ENCODE measurements at places on chromosomes 6 and 20.
A peak's percentile ranks its signal among the peaks of the same experiment; 100 is the strongest.

GRCh38 chr6:123117145-123117908 lies 121.3 kb downstream of the CLVS2 start:
- DNase-seq, result no peak

- DNase-seq, result no peak
Measured at GRCh38 chr6:131917763-131918649, 33.2 kb downstream of the CCN2 start.

- no peak for DNase-seq
Measured at GRCh38 chr6:10528158-10528981, 7.2 kb downstream of the GCNT2 start.

- DNase-seq, result no peak
Measured at GRCh38 chr6:134458857-134459657, 141.1 kb upstream of the SGK1 start.

DNA sequence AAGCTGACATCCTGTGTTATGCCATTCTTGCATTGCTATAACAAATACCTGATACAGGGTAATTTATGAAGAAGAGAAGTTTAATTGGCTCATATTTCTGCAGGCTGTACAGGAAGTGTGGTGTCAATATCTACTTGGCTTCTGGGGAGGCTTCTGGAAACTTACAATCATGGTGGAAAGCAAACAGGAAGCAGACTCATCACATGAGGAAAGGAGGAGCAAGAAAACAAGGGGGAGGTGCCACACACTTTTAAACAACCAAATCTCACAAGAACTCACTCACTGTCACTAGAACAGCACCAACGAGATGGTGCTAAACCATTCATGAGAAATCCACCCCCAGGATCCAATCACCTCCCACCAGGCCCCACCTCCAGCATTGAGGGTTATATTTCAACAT lies 143.1 kb upstream of the GGTLC1 start:
- no peak for DNase-seq

DNA sequence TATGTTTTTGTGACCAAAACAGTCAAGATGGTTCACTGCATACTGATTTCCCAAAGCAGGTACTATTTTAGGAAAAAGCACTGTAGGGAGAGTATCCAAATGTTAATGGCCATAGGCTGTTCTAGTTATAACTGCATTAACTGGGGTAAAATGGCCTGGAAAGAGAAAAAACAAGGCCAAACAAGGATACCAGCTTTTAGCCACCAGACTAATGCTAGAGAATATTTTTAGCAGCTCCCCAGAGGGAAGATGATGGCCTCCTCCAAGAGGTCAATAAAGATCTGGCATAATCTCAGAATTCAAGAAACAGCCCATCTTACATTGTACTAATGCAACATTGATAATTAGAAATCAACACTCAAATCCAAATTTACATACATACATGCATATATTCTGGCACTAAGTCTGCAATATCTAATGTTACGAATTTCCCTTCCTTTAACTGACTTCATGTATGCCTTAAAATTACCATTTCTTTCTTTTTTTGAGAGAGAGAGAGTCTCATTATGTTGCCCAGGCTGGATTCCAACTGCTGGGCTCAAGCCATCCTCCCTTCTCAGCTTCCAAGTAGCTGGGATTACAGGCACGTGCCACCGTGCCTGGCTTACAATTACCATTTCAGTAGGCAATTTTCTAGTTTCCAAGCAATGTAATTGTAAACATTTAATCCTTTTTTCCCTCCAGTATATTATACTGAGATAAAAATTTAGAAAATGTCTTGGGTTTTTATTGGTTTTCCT lies 9.3 kb downstream of the COX7A2 start:
- no peak for DNase-seq

GRCh38 chr6:47709160-47709559 lies 10.8 kb downstream of the ADGRF4 start:
- DNase-seq, result no peak

DNA sequence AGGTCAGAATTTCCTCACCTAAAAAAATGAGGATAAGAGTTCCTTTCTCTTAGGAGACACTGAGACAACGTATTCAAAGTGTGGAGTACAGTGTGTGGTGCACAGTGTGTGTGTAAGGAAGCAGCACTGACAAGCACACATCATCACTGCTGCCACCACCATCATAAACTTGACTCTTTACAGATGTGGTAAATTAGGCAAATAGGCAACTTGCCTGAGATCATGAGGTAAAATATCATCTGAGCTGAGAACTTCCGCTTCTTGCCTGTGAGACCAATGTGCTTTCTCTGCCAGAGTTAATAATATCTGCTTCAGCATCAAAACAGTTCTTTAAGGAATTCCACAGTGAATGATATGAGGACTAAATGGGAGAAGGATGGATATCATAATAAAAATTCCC lies 52.7 kb downstream of the LYRM4 start:
- DNase-seq, result no peak

- no peak for DNase-seq
Measured at GRCh38 chr20:2386516-2387179, 5.9 kb downstream of the TGM6 start.

DNA sequence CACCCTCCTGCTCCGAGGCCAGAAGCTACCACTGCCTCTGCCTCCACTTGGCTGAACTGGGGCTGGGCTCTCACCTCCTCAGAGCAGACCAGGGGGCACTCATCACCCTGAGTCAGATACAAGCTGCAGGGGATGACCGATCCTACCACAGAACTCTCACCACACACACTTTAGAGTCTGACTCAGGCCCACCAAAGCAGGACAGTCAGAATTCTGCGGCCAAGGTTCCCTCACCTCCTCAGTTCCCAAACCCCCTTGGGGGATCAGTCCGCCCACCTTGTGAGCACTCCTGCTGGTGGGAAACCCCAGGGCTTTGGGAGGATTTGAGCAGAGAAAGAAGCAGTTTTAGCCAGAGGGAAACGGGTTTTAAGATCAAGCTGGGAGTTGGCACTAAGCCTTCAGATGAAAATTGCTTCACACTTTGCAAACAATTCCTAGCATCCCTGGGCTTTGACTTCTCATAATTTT lies 587.8 kb upstream of the JAG1 start:
- DNase-seq, result no peak

DNA sequence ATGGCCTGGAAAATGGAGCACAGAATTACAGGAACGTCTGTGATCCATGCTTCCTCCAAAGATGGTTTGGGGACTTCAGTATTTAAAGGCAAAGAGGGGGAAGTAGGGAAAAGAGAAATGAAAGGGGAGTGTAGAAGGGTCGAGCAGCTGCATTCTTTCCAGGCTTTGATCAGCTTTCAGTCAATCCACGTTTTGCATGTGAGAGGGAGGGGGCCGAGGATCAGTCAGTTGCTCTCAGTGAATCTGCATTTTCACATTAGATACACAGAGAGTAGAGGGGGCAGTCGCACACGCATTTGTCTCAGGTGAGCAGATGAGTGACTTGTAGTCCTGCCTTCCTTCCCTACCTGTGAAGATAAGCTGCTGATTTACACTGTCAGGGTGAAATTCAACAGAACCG lies 78.8 kb downstream of the FOXF2 start:
- no peak for DNase-seq

GRCh38 chr6:167442245-167442644 lies 117.4 kb downstream of the TTLL2 start:
- DNase-seq, result peak; percentile 73

GRCh38 chr6:149752600-149753373 lies 3.2 kb downstream of the PCMT1 start:
- DNase-seq, result no peak

GRCh38 chr20:61556673-61557072 lies 304.6 kb downstream of the CDH4 start:
- no peak for DNase-seq

GRCh38 chr6:35586542-35586941 lies 73.8 kb upstream of the TULP1 start:
- DNase-seq, result no peak

DNA sequence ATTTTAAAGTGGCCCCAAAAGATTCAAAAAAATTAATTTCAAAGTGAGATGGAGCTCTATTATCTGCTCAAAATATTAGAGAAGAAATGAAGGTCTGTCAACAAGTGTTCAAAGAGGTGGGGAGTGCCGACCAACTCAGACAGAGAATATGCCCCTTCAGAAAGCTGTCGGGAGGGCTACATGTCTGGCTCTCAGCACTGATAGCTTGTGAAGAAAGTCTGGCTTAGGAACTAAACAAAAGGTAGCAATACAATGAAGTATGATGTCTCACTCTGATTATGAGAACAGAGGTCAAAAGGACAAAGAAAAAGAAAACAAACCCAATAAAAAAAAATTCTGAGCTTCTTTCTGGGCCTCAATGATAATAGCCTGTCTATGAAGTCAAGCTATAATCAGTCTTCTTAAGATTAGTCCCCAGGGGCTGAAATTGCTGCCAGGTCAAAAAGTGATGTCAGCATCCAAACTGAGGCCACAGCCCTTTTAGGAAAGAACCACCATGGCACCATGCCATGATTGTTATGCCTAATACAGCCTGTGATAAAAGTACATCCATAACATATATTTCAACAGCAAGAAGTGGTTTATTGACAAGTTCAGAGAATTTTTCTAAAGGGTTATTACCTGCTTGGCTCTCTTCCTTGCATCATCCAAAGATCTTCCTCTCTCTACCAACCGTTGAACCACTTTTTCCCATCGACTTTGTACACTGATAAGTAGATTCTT lies 150.9 kb downstream of the DST start:
- DNase-seq, result peak; percentile 5

DNA sequence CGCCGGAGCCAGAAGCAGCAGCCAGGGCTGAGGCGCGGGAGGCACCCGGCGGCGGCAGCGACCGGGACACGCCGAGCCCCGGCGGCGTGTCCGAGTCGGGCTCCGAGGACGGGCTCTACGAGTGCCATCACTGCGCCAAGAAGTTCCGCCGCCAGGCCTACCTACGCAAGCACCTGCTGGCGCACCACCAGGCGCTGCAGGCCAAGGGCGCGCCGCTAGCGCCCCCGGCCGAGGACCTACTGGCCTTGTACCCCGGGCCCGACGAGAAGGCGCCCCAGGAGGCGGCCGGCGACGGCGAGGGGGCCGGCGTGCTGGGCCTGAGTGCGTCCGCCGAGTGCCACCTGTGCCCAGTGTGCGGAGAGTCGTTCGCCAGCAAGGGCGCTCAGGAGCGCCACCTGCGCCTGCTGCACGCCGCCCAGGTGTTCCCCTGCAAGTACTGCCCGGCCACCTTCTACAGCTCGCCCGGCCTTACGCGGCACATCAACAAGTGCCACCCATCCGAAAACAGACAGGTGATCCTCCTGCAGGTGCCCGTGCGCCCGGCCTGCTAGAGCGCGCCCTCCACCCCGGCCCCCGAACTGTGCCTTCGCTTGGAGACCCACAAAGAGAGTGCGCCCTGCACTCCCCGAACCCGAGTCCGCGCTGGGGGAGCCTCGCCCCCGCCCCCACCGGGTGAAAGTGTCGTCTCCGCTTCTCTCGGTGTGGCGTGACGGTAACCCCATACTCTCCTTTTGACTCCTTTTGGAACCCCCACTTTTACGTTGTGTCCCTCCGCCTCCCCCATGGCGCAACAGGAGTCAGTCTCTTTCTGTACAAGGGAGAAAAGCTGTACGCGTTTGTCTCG lies 1.6 kb downstream of the INSM1 start:
- DNase-seq, result peak; percentile 64

DNA sequence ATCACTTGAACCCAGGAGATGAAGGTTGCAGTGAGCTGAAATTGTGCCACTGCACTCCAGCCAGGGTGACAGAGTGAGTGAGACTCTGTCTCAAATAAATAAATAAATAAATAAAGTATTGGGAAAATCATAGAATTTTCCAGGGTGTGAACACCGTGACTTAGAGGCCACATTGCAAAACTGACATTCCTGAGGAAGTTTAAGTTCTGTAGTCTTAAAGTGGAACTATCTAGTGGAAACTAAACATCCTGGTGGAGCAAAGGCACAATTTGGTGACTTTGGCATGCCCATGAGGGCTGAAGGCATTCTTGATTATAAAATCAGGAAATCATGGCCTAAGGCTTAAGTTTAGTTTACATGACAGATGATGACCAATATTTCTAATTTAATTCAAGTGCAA lies 32.7 kb upstream of the MCM3 start:
- no peak for DNase-seq

- DNase-seq, result no peak
Measured at GRCh38 chr6:10451828-10452509, 37.1 kb upstream of the TFAP2A start.

GRCh38 chr6:137304020-137304780 lies 85.0 kb upstream of the IFNGR1 start:
- no peak for DNase-seq

GRCh38 chr20:51259455-51259854 lies 236.5 kb upstream of the KCNG1 start:
- DNase-seq, result no peak

DNA sequence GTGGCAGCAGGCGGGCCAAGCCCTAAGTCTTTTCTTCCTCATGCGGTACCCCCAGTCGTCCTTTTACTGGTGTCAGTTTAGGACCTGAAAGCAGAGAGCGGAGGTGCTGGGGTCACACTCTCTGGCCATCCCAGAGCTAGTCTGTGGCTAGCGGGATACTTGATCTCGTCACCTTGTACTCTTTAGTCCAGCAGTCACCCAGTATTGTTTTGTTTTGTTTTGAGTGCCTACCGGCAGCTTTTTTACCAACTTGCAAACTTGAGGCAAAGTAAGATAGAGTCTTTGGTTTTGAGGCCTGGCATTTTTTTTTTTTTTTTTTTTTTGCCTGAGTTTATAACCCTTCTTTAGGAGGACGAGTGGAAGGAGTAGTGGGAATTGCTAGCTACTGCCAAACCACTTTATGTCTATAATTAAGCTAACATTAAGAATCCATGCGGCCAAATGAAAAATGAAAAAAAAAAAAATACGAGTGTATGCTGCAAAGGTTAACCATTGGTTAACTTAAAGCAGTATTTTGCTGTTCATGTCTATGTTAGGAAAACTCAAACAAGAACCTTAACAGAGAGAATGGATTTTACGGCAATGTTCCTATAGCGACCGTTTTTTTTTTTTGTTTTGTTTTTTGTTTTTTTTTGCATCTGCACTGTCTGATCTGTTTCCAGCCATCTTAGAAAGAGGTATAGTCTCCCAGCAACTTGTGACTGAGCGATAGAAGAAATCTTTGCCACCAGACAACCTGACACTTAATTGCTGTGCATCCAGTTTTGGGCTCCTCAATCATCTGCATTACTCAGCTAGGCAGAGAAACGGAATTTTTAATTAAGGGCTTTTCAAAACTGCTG lies 56.9 kb downstream of the FAM217A start:
- DNase-seq, result peak; percentile 63

DNA sequence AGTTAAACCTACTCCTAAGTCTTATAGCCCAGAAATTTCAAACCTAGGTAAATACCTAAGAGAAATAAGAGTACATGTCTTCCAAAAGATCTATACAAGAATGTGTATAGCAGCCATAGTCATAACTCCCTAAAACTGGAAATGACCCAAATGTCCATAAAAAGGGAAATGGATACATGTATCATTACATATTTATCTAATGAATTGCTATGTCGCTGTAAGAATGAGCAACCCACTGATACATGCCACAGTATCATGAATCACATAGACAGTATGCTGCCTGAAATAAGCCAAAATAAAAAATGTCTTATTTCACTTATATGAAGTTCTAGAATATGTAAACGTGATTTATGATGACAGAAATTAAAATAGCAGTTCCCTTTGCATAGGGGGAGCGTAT lies 679.5 kb downstream of the MAFB start:
- DNase-seq, result no peak

GRCh38 chr6:157322792-157323254 lies 496 bp downstream of the TMEM242 start:
- DNase-seq, result no peak

GRCh38 chr6:83429857-83430610 lies 817 bp downstream of the ME1 start:
- peak; percentile 61 for DNase-seq

GRCh38 chr20:52483382-52483781 lies 291.8 kb upstream of the ZFP64 start:
- DNase-seq, result no peak

GRCh38 chr6:30703011-30703410 lies 12.2 kb upstream of the NRM start:
- DNase-seq, result no peak

Measured in NCI-H2171 treated with DMSO at 0.1 percent for 48 hours (cell line).